ENCODE measurements at places on chromosomes 12 and 14.

DNA sequence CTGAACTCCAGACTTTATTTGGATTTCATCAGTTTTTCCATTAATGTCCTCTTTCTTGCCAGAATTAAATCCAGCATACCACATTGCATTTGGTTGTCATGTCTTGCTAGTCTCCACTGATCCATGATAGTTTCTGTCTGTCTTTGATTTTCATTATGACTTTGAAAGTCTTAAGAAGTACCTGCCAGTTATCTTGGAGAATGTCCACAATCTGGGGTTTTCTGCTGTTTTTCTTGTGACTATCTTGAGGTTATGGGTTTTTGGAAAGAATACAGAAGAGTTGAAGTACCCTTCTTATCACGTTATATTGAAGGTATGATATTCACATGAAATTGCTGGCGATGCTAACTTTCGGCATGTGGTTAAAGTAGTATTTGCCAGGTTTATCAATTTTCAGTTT is 282.3 kb upstream of the PRICKLE1 start:
- no peak for DNase-seq

DNA sequence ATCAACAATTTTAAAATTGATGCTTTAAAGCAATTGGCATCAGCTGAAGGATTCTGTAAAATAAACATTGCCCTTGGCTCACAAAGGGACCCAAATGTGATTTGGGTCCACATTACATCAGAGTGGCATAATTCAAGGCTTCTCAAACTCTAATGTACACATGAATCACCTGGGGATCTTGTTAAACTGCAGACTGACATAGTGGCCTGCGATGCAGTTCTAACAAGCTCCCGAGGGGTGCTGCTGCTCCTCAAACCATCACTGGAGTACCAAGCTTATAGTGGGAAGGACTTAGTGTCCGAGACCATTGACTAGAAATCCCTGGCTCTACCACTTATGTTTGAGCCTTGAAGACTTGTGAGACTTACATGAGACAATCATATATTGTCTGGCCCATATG is 31.8 kb upstream of the DNM1L start:
- no peak for DNase-seq

DNA sequence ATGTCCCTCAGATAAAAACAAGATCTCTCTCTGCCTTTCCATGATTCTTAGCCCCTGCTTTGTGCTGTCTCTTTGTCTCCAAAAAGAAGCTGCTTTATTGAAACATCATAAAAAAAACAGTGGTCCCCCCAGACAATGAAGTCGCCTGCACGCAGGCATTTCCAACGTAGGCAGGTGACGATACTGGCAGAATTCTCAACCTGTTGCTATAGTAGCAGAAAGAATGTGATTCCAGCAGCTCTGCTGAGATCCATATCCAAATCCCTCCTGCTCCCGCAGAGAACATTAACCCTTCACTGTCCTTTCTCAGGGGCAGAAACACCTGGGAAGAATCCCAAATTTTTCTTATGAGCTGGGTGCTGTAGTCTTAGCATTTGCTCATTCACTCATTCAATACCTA is 84.8 kb downstream of the STON2 start:
- DNase-seq: no peak

- no peak for DNase-seq
Observed at GRCh38 chr12:3747976-3748619, 4.8 kb downstream of the CRACR2A start.

GRCh38 chr14:105313381-105314286 is 914 bp upstream of the PACS2 start:
- DNase-seq: no peak

DNA sequence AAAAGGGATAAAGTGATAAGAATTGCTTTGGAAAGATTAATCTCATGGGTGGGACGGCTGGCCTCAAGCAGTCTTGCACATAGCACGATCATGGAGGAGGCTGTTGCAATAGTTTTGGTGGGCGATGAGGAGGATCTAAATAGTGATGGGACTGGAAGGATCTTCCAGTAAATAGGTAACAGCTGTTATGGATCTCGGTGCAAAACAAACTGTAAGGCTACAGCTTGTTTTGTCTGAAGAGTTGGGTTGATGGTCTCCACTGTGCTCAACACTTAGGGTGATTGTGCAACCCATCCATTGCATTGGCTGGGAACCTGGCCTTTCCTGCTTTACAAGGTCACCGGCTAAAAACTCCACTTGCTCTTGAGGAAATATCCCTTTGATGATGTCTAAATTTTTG is 21.0 kb downstream of the IGF1 start:
- no peak for DNase-seq

- DNase-seq: peak; percentile 75
Observed at GRCh38 chr12:57240066-57240921, 10.7 kb downstream of the STAC3 start.

GRCh38 chr14:28571636-28572035 is 195.0 kb upstream of the FOXG1 start:
- no peak for DNase-seq

DNA sequence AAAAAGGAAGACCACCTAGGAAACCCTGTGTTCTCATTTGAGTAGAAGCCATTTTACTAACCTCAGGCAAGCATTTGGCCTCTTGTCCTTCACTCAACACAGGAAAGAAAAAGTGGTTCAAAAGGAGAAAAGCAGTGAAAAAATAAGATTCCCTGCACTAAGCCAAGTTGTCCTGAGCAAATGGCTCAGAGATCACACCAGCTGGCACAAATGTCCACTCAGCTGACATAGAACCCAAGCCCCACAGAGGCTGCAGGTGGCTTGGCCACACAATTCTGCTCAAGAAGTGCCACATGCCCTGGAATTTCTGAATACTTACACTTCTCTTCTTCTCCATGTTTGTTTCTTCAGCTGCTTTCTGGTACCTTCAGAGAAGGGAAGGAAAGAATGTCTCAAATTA is 52.0 kb downstream of the LIMA1 start:
- DNase-seq: no peak

DNA sequence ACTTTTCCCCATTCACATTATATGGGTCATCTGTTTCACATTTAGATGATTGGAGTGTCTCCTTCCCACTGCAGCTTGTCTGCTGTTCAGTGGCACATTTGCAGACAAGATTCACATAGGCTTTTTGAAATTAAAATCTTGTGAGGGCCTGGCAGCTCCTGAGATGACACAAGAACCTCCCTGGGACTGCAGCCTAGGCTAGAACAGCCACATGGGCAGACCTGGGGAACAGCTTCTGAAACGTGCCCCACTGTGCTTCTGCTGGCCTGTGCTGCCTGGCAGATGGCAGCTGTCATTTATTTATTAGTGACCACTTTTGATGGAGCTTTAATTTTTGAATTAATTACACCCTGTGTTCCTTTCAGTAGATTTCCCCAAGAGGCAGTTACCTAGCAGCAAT is 137.4 kb downstream of the GRIP1 start:
- DNase-seq: no peak

GRCh38 chr14:63895510-63895909 is 42.7 kb downstream of the SYNE2 start:
- no peak for DNase-seq

DNA sequence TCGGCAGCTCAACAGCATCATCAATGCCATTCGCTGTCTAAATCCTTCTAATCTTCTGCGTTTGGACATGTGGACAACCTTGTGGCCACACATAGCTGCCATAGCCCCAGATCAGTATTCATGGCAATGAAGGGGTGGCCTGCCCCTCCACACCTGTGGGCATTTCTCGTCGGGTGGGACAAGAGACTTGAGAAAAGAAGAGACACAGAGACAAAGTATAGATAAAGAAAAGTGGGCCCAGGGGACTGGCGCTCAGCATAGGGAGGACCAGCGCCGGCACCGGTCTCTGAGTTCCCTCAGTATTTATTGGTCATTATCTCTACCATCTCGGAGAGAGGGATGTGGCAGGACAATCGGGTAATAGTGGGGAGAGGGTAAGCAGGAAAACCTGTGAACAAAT is 42.3 kb downstream of the MAGOHB start:
- no peak for DNase-seq

DNA sequence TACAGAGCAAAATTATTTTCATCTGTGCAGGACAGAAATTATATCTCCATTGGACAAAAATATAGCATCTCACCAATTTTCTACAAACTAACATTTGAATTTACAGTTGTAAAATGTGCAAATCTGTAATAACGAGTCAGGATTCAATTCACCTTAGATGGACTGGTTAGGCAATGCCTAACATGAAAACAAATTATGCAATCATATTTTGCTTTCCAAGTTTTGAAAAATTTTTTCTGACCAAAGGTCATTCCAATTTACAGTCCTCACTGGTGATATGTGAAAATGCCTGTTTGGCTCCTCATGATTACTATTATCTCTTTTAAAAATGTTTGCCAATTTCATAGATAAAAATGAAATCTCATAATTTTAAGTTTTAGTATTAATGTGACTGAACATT is 6.5 kb upstream of the CPM start:
- no peak for DNase-seq

GRCh38 chr12:59887178-59887577 is 291.3 kb downstream of the SLC16A7 start:
- no peak for DNase-seq

- DNase-seq: no peak
Observed at GRCh38 chr12:47909839-47910465, 5.2 kb upstream of the VDR start.

DNA sequence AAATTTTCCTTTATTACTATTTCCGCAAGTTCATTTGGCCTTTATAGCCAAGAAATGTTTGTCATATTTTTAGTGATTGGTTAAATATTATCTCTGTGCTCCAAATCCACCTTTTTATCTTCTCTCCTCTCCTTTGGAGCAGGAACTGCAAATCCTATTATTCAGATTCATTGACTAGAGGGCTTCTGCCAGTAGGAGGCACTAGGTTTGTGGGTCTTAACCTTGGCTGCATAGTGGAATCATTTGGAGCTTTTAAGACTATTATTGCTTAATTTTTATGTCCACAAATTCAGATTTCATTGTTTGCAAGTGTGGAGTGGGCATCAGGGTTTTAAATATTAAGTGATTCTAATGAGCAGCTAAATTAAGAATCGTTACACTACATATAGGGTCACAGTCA is 75.3 kb upstream of the SYT10 start:
- DNase-seq: no peak

DNA sequence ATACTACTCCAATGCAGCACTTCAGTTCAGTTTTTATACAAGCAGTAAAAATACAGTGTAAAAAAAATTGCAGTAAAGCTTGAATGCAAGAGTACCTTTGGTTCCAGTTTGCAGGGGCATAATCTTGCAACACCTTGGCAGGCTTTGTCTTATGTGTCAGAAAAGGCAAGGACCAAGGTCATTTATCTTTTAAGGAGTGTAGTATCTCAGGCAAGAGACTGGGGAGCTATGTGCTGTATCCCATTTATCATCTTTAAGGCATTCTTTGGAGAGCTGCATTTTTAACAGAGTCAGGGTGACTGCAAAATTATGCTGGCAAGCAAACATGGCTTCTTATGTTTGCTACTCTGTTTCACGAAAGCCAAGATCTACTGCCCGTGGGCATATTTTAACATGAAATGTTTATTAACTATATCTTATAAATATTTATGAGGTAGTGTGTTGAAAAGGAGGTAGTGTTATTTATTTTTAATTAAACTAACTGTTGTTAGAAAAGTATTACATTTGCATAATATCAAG is 14.8 kb upstream of the DLGAP5 start:
- no peak for DNase-seq

DNA sequence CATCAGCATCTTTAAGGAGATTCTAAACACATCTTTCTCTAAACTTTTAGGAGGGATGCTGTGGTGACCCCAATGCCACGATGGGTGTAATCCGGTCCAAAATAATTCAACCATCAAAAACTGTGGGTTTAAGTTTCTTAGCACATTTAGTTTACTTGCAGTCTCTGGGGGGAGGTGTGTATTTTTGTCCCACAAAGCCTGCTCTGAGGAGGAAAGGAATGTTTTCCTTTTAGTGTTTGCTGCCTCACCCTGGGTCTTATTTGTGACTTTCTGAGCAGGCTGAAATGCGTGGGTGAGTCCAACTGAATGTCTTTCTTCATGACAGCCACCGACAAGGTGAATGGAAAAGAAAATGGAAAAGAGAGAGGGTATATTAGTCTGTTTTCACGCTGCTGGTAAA is 1324.7 kb downstream of the AACS start:
- DNase-seq: no peak

- no peak for DNase-seq
Observed at GRCh38 chr12:85946375-85946774, 72.3 kb downstream of the NTS start.

- no peak for DNase-seq
Observed at GRCh38 chr12:11941606-11942337, 129.0 kb upstream of the BCL2L14 start.

DNA sequence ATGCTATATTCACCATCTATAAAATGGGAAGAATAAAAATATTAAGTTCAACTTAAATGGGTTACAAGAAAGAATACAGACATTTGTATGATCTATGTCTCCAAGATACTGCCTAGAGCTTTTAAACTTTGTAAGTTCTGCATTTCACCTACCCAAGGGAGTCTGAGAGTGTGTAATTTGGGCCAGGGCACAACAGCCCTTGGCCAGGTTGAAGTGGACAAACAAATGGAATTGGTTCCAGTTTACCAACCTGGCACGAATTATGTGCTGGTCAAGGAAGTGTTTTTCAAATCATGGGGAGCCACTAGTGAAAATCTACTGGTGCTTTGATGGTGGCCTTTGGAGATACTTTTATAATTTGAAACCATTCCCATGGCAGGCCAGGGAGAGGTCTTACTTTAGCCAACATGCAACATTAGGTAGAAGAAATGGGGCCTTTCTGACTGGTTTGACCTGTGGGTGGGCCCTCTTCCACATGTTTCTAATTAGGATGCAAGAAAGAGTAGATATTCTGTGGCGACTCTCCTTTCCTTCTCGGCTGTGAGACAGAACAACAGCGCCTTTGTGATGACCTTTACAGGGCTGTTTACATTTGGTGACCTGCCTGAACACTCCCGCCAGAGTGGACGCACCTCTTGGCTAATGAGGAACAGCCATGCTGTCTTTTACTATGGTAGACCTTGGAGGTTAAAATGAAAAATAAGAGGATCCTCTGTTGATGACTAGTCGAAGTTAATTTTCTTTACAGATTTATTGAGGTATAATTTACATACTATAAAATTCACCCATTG is 476.6 kb downstream of the ZFP36L1 start:
- no peak for DNase-seq

- DNase-seq: no peak
Observed at GRCh38 chr12:44367136-44367535, 509.0 kb downstream of the NELL2 start.

- no peak for DNase-seq
Observed at GRCh38 chr14:42140001-42140400, 533.3 kb downstream of the LRFN5 start.

DNA sequence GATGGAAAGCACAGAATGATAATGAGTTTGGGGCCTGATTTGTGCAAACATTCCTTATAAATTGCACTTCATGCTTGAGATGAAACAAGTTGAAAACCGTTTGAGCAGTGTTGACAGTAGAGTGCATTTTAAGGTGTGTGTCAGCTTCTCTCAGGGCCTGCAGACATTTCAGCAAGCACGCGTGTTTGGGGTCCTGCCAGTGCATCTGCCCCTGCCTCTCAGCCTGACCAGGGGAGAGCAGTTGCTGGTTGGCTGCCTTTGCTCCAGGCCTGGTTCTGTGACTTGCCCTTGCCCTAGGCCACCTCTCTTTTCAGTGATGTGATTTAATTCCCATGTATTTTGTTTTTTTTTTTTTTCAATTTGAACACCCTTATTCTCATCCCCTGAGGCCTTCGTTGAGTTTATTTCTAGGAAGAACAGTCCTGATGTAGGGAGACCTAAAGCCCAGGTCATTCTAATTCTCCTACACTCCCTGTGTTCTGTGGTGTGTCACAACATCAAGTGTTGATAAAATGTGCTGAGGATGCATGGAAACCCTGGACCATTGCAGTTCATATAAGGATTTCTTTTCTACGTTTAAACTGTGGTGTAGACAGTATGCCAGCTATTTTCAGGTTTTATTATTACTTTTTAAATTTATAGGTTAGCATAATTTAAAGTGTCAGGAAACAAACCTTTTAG is 40.1 kb upstream of the AMN start:
- DNase-seq: no peak

Data from central memory CD4-positive, alpha-beta T cell (primary cell).